ENCODE measurements at places on chromosomes 3 and 15.

DNA sequence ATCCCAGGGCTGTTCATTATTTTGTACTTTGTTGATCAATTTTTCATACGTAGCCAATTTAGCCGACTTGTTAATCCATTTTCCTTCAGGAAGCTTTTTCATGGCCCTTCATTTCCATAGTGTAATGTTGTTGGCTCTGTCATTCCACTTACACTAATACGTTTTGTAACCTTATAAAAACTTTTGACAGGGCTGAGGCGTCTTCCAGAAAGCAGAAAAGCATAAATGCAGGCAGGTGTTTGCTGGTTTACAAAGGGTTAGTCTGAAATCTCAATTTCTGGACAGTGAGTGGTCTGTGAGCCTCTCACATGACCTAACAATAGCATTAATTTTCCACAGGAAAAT lies 444.0 kb downstream of the OTOL1 start:
- DNase-seq, result no peak

DNA sequence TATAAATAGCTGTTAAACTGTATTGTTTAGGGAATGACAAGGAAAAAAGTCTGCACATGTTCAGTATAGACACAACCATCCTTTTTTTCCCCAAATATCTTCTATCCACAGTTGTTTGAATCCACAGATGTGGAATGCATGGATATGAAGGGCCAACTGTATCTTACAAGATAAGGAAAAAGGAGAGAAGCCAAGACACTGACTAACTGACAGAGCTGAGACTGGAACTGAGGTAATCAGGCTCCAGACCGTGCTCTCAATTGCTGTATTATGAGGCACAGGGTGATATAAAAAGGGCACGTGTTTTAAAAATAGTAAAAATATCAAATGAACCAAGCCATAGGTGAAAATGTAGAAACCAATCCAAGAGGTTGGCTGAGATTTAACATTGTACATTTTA lies 49.0 kb downstream of the DHX36 start:
- no peak for DNase-seq

- DNase-seq, result no peak
Measured at GRCh38 chr3:168427156-168427555, 331.4 kb upstream of the GOLIM4 start.

DNA sequence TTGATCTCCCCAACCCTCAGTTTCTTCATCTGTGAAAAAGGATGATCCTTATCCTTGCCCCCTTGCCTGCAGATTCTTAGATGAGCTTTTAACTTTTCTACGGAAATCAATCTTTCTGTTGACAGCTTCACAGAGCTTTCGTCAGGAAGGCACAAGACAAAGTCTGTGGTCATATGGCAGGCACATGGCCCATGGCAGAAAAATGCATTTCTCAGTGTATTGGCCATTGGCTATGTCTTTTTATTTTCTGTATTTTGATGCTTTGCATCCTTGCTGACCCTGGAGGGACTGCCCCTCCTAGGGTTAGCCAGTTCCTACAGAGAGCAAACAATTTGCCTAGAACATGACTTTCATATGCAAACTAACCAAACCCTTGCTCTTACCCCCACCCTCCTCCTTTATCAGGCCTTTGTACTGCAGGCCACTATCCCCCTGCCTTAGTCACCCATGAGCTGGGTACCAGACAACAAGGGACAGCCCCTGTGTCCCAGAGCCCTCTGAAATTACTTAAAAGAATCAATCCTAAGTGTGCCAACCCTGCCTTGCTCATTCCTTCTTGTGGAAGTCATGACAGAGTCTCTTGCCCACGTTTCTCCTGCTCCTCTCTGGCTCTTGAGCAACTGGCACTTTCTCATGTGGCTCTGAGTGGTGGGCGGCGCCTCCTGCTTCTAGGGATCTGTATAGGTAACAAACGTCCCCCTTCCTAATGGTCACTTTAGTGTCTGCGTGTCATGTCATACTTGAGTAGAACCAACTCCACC lies 24.1 kb upstream of the NOX5 start:
- no peak for DNase-seq

- DNase-seq, result peak; percentile 9
Measured at GRCh38 chr15:100769043-100769974, 110.3 kb upstream of the ALDH1A3 start.

DNA sequence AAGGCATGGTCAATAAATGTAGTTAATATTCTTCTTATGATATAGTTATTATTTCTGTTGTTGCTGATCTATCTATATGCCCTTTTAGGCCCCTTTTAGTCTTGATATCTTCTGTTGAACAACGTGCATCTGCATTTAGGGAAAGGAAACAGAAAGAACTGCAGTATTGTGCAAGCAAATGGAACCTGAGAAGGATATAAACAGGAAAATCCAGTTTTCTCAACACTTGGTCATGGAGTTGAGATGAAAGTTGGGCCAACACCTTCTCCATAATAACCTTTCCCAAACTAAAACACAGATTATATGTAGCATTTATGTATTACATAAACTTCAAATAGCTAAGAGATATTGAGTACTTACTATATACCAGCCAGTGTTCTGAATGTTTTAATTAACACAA lies 179.7 kb downstream of the ADAMTS9 start:
- DNase-seq, result no peak

DNA sequence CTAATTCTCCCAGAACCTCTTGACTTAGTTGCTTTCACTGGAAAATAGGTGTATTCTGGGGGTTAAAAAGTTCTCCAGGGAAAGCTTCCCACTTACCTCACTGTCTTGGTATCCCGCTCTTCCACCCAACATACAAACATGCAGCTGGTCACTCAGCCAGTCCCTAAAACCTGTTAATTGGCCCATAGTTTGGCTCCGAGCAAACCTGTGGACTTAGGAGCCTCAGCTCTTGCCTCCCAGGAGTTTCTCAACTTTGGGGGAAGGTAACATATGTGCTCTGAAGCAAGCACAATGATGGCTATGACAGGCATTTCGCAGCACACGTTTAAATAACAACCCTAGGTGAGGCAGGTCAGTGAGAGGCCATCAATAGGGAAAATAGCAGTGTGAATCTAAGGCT lies 25.8 kb upstream of the LRRFIP2 start:
- DNase-seq, result no peak

GRCh38 chr3:170749185-170749584 lies 120.8 kb downstream of the RPL22L1 start:
- no peak for DNase-seq

DNA sequence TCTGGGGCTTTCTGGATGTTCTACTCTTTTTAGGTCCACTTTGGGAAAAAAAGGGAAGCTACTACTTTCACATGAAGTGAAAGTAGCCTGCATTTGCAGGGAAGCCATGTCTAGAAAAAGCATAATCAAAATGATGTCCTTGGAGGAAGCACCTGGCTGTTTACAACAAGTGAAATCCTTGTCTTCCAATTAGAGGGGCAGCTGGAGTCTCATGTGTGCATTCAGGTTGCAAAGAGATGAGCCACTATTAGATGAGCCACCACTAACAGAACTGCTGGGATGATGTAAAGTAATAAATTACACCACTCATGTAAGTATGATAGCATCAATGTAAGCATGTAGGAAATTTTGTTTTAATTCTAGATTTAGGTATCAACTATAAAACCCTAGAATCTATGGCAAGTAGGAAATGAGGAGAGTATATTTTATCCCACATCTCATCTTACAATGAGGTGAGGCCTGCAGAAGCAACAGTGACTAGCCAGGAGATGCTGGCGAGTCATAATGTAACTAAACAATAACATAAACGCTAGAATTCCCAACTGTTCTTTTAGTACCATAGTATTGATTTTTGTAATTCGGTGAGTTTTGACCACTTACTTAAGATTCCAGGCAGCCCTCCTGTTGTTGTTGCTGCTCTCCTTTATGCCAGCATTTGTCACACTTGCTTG lies 75.9 kb downstream of the TMEM108 start:
- DNase-seq, result no peak

DNA sequence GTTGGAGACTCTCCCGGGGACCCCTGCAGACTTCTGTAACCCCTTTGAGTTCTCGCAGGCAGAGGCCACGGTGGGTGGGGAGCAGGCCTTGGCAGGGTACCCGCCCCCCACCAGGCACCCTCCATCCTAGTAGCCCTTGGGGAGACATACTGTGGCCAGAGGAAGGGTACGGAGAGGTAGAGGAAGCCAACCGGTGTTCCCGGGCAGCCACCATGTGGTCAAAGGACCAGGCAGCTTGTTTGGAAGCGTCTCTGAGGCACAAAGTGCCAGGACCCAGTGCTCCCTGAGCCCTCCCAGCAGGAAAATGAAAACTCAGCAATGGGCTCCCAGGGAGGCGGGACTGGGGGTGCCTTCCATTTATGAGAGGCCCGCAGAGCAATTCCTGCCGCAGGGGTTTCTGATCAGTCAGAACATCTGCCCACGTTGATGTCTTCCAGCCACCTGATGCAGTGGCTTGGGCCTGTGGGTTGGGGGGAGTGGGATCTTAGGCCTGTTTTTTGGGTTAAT lies 53.0 kb upstream of the CGNL1 start:
- no peak for DNase-seq

Measured in Caco-2 (cell line).